ENCODE measurements at places on chromosomes 5 and 9. TPM values are rescaled to one million over a fixed set of nuclear protein-coding genes. Genes with fewer than 3 reads are reported as not detected.

The PNPLA7 gene
- total RNA-seq = 2.0 TPM

The GZMA gene
- total RNA-seq = not detected

The IL3 gene
- total RNA-seq = not detected

The CDH10 gene
- 0.83 TPM for total RNA-seq

The NACC2 gene
- total RNA-seq = 19.9 TPM

The CNTNAP3B gene
- 1.2 TPM for total RNA-seq

The SLC36A2 gene
- not detected for total RNA-seq

The PCDHGA7 gene
- total RNA-seq = 8.4 TPM

The SPINK6 gene
- total RNA-seq = not detected

The TAF11L10 gene
- not detected for total RNA-seq

The ACER2 gene
- 1.6 TPM for total RNA-seq

The CDHR2 gene
- total RNA-seq = under 0.01 TPM

The CACNA1B gene
- total RNA-seq = under 0.01 TPM

The TAS2R1 gene
- total RNA-seq = not detected

The HMHB1 gene
- not detected for total RNA-seq

The GABRP gene
- total RNA-seq = not detected

The STK32A gene
- 0.44 TPM for total RNA-seq

The C9 gene
- total RNA-seq = not detected

The PLPP1 gene
- total RNA-seq = 326 TPM

The ANKRD34B gene
- total RNA-seq = not detected

The DAPK1 gene
- 10.3 TPM for total RNA-seq

The IL17B gene
- not detected for total RNA-seq

The CDH12 gene
- total RNA-seq = not detected

The CRB2 gene
- total RNA-seq = not detected

The CDC20B gene
- total RNA-seq = under 0.01 TPM

The IFNA2 gene
- total RNA-seq = not detected

The SOHLH1 gene
- total RNA-seq = not detected

The PCDHB4 gene
- 0.17 TPM for total RNA-seq

The SAXO1 gene
- total RNA-seq = 0.17 TPM

The ZFP2 gene
- total RNA-seq = 1.8 TPM

The CBY3 gene
- not detected for total RNA-seq

The GFI1B gene
- not detected for total RNA-seq

The GLDC gene
- total RNA-seq = 0.58 TPM

The OSMR gene
- total RNA-seq = 73.0 TPM

The AMBP gene
- total RNA-seq = 0.17 TPM

The CD14 gene
- 0.50 TPM for total RNA-seq

The SPINK7 gene
- not detected for total RNA-seq

The FGF1 gene
- 2.6 TPM for total RNA-seq

The IL13 gene
- total RNA-seq = not detected

The SLC6A19 gene
- not detected for total RNA-seq

The SLC34A1 gene
- total RNA-seq = not detected

The PCDHB13 gene
- under 0.01 TPM for total RNA-seq

The GGTA1 gene
- not detected for total RNA-seq

The QRFP gene
- total RNA-seq = not detected

The BTNL9 gene
- not detected for total RNA-seq

The LMX1B gene
- not detected for total RNA-seq

The CER1 gene
- not detected for total RNA-seq

The NDUFAF2 gene
- total RNA-seq = 20.7 TPM

The TNFAIP8 gene
- 49.6 TPM for total RNA-seq

All from smooth muscle cell of trachea (primary cell).